ENCODE measurements at places on chromosomes 7 and 10.

DNA sequence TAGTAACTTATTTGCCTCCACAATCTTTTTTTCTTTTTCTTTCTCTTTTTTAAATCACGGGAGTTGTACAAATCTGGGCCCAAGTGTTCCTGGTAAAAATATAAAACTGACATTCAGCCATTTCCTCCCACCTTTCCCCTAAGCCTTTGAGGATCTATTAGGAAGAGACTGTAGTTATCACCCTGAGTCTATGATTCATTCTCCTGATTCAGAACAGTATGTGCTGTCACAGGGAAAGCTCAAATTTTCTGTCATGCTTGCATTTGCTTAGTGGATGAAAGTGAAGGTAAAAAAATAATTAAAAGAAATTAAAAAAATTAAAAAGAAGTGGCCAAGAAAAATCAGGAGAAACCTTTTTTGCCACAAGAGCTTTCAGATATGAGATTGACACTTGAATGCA, 71.7 kb downstream of the KIF20B start:
- no peak for DNase-seq

DNA sequence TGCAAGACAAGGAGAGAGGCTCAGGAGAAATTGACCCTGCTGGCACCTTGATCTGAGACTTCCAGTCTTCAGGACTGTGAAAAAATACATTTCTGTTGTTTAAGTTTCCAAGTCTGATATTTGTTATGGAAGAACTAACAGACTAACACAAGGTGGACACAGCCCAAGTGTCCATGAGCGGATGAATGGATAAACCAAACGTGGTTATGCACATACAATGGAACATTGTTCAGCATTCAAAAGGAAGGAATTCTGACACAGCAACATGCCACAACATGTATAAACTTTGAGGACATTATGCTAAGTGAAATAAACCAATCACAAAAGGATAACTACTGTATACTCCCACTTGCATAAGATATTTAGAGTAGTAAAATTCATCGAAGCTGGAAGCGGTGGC, 76.5 kb downstream of the FAM13C start:
- no peak for DNase-seq

DNA sequence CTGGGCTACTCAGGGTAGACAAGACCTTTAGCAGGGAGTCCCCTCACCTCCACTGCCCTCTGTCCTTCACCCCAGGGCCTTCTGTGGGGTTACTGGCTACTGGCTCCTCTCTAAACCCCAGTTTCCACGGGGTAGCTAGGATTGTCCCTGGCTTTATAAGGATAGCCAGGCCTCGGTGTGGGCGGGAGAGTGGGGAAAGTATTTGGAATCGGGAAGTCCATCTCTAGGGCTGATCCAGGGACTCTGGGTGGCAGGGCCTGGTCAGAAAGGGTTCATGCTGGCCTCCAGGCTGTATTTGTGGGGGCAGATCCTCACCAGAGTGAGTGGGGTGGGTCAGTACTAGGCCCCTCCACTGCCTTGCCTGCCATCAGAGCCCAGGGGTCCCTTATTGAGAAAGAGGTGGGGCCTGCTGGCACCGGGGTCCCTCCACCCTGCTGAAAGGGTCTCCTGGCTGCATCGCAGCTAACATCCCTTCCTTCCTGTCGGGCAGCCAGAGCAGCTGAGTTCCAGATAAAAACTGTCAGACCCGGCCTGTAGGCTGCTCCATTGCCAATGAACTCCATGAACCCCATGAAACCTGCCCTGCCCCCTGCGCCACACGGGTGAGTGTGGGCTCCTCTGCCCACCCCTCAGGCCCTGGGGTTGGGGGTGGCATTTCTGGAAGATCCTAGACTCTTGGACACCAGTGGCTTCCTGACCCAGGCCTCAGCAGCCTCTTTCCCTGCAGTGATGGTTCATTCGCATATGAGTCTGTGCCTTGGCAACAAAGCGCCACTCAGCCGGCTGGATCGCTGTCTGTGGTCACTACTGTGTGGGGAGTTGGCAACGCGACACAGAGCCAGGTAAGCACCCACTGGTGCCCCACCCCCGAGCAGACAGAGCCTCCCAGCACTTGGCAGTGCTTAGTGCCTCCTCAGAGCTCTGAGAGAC, 7.3 kb downstream of the ZMIZ2 start:
- DNase-seq = no peak

DNA sequence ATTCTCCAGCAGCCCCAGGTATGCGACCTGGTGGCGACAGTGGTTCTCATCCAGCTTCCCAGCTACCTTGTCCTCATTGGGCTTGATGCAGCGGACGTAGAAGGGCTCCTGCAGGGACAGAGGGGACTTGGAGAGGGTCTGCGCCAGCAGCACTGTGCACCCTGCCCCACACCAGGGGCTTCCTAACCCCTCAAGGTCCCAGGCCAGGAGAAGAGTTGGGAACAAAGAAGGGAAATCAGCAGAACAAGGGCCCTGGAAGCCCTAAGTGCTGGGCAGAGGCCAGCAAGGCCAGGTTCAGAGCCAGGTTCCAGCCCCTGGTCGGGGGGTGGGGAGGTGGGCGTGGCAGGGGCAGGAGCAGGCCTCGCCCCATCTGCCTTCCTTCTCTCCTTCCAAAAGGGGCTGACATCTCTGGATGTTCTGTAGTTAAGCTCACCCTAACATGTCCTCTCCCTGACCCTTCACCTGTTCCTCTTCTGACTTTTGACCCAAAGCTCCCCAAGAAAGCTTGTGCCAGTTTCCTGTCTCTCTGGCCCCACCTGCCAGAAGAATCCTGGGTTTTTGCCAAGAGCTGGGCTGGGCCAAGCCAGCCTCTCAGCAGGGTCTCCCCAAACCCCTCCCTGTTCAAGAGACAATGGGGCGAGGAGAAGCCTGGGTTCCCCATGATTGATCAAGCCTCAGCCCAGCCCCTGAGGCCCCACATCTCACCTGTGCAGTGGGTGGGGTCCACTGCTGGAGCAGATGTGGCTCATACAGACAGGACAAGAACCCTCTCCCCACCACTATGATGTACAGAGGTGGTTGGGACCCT, 11.9 kb downstream of the MYO1G start:
- no peak for DNase-seq

GRCh38 chr7:70738151-70738885, 393.6 kb upstream of the GALNT17 start:
- DNase-seq = no peak

Measured in NCI-H1092 treated with DMSO at 0.1 percent for 48 hours (cell line).